ENCODE measurements at places on chromosomes 5 and 9. TPM values are rescaled to one million over a fixed set of nuclear protein-coding genes. Genes with fewer than 3 reads are reported as not detected.

DNA sequence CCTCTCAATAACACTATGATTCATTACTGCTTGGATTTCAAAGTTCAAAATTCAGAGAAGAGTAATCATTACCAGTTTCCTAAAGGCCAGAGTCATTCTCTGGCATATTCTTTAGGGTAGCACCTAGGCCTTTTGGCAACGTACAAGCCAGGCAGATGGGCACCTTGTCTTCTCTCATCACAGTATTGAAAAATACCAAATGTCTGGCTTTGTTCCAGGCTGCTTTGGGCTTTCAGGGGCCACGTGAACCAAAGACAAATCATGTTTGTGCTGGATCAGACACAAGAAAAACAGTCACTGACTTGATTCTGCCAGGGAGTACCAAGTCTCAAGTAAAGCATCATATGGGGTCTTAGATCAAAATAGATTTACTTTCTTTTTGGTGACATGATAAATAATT lies 15.5 kb downstream of the MEGF9 start:
- no peak for DNase-seq

- no peak for DNase-seq
Measured at GRCh38 chr5:78280261-78280660, 14.2 kb downstream of the AP3B1 start.

DNA sequence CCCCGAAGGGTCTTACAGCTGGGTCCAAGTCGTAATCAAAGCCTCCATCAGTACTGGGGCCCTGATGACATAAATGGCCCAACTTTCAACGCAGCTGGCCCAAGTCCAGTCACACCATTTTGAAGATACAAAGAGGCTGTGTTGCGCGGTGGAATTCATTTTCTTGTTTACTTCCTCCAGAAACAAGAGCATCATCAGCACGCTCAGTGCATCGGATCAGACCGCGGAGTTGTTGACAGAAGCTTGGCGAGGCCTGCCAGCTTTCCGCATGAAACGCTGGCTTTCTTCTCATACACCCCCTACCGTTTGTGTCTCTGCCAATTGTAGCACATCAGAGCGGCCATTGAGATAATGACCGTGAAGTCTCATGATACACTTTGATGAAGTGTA lies 101.7 kb upstream of the SPATA31D4 start:
- peak; percentile 87 for DNase-seq

Gene TAF11L10
- not detected for total RNA-seq
